Fibroblast of mammary gland (primary cell): ENCODE measurements at places on chromosomes 16 and 17.

GRCh38 chr16:87228363-87228762 is 88.8 kb downstream of the C16orf95 start:
- DNase-seq, result no peak

DNA sequence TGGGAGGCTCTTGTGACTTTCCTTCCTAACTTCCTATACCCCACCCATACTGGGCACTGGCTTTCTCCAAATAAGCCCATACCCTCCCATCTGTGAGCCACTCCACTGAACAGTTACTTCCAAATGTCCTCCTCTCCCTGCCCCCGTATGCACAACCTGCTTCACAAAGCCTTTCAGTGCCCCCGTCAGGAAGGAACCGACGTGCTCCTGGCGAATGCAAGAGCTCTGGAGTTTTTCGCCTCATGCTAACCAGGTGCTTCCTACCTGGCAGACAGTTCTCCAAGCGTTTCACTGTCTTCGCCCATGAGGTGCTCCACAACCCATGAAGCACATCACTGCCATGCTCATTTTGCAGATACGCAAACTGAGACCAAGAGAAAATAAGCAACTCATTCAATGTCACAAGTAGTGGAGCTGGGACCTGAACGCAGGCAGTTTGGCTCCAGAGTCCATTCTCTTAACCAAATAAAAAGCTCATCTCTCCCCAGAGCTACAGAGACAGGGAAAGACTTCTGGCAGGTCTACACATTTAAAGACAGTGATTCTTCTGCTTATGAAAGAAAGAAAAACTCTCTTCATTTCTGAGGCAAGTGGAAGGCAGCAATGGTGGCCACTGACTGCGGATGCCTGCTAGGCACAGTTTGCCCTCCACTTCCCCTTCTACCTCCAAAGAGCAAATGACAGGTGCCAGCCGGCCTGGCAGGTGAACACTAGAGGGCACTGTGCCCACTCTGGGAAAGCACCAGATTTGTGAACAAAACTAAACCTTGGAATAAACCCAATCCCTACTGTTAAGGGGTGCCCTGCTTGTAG is 23.8 kb downstream of the SPHK1 start:
- peak; percentile 40 for DNase-seq

- peak; percentile 79 for DNase-seq
Measured at GRCh38 chr17:8288336-8289102, at the start of gene RANGRF. Gene RANGRF, plus strand, starts transcription at chr17:8288670. Its CDS starts 119 bp downstream, at chr17:8288789.

DNA sequence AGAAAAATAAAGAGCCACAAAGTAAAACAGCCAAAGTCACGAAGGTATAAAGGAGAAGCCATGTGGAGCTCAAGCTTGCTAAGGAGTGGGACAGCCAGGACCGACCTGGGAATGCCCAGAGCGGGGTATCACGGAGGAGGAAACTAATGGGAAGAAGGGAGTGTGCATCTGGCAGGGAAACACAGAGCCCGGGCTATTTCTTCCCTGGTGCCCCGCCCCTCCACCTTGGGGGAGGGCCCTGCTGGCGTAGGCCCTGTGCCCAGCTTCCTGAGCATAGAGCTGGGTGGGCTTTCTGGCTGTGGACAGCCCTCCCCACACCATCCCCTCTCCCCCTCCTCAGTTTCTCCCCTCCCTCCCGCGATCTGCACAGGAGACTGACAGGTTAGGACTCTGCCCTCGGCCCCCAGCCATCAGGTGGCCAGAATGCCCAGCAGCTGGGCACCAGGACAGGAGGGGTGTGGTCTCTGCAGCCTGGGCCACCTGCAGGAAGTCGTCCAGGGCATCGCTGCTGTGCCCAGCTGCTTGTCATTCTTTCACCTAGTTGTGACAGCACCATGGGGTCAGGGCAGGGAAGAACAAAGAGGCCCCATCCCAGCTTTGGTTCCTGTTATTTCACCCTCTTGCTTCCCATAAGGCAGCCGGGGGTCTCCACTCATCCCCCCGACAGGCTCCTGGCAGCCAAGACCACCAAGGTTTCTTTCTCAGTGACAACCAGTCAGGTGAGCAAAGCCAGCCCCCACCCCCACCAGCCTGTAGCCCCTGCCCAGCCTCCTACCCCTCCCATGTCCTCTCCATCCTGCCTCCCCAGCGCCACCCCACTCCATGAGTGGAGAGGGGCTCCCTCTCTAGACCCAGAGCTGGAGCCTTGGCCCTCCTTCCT is 7.1 kb upstream of the DCAF7 start:
- no peak for DNase-seq

GRCh38 chr16:27499659-27500055 is 50.1 kb downstream of the GTF3C1 start:
- no peak for DNase-seq

DNA sequence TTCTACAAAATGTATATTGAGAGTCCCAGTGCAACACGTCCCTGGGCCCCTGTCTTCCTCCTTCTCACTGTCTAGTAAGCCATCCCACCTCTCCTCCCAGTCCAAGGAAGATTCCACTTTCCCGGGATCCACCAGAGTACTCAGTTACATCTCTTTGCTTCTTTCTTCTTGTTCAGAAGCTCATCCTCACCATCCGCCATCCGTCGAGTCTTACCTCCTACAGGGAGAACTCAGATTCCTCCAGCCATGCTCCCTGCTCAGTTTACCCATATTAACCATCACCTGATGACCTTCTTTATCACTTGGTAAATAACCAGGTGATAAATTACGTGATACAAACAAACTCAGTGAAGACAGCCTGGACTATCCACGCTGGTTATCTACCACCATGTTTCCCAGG is 57.1 kb downstream of the CYTH1 start:
- no peak for DNase-seq

GRCh38 chr17:64683796-64684195 is 21.7 kb upstream of the SMURF2 start:
- DNase-seq, result peak; percentile 71

GRCh38 chr16:85331688-85332087 is 219.4 kb upstream of the CIBAR2 start:
- DNase-seq, result no peak

DNA sequence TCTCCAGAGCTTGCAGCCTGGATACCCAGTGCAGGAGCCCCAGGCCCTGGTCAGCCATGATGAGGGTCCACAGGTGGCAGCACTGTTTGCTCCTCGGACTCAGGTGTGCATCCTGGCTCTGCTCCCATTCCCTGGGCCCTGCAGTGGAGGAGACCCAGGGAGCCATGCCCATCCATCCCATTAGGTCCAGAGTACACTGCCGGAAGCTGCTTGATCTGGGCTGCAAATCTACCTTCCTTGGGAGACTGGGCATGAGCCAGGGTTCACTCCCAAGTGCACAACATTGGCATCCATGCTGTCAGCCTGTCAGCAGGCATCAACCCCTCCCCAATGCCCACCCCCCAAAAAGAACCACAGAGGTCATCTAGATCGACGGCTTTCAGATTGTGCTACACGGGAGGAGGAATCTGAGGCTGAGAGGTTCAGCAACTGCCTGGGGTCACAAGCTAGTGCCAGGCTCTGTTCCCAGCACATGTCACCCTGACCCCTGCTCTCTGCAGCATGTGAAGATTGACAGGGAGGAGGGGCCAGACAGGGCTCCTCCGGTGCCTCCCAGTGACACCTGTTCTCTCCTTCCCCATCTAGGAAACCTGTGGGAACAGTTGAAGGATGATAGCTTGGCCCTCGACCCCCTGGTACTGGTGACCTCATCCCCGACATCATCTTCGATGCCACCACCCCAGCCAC is 15.7 kb downstream of the UNC119 start:
- no peak for DNase-seq

- no peak for DNase-seq
Measured at GRCh38 chr17:57006040-57006439, 28.1 kb downstream of the SCPEP1 start.

DNA sequence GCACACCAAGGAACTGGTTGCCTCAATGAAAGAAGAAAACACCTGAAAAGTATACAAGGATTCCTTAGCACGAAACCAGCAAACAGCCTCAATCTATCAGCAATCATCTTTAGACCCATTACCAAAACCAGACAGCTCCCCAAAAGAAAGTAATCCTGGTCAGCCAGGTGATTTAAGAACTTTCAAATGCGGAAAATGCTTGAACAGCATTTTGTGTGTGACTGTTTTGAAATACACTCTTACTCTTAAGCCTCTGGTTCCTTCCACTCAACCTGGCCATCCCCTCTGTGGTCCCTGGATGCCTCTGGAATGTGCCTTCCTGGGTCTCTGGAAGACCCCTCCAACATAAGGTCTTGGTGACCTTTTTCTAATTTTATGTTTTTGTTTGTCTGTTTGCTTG is 70.5 kb upstream of the NOG start:
- DNase-seq, result no peak

DNA sequence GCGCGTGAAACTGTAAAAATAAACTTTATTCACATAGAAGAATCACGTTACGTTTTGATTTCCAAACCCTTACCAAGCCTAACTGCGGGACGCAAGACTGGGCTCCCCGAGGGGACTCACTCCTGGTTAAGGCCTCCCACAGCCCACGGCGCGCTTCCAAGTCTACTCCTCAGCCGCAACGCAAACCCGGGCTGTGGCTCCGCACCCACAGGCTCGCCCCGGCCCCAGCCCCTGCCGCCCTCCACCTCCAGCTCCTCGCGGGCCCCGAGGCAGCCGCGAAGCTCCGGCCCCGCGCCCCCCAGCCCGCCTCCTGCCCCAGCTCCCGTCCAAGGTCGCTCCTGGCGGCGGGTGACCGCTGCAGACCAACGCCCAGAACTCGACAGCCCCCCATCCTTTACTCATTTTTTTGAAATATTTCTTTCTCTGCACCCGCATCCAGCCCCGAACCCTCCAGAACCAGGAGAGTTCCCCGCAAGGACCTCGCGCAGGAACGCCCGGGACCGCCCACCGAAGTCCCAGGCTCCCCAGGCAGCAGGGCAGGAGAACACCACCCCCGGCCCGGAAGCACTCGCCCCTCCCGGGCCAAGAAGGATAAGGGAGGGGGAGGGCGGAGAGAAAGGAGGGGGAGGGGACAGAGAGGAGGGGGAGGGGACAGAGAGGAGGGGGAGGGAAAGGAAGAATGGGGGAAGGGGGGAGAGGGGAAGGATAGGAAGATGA is 912 bp downstream of the USP22 start:
- peak; percentile 75 for DNase-seq

GRCh38 chr16:68037841-68038597 is 14.9 kb downstream of the DUS2 start:
- DNase-seq, result no peak

DNA sequence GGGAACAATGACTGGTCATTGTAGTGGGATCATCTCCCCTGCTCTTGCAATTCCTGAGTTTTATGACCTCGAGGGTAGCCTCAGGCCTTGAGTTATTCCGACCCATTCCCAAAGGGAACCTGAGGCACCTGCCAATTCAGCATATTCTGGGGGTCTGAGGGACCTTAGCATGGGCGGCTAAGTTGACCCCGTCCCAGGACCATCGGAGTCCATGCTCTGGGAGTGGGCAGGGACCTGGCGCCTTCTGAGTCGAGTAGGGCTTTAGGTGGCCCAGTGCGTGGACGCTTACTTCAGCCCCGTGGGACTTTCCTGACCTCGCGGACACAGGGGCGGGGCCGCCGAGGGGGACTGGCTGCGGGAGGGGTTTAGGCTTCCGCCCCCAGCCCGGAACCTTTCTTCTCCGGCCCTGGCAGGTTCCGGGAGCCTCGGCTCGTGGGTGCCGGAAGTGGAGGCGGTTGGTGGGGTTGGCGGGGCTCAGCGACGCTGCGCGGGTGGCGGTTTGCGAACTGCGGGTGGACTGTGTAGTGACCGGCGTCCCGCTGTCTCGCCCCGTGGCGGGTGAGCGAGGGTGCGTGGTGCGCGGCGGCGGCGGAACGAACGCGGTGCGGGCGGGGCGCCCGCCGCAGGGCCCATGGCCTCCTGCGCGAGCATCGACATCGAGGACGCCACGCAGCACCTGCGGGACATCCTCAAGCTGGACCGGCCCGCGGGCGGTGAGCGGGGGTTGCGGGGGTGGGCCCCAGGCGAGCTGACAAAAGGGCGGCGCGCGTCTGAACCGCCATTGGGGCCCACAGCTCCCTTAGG is at the start of gene EDC4:
Gene EDC4, plus strand, starts transcription at position 422 of the 804 bp plus-strand sequence. Its CDS starts 210 bp downstream, at position 632.
- DNase-seq, result peak; percentile 73

DNA sequence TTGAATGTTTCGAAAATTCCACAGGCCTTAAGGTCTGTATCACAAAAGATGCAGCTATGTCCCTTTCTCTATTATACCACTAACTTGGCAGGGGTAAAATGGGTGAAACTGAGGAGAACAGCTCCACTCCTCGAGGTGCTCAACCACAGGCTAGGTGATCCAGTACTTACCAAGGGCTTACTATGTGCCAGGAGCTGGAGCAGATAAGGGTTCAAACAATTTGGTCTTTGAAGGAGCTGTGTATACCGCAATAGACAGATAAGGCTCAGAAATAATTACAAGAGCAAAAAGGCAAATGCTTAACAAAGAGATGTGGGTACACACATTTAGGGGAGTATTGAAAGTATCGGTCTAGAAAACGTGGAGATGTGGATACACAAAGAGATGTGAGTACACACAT is 1.5 kb downstream of the XPO6 start:
- no peak for DNase-seq

DNA sequence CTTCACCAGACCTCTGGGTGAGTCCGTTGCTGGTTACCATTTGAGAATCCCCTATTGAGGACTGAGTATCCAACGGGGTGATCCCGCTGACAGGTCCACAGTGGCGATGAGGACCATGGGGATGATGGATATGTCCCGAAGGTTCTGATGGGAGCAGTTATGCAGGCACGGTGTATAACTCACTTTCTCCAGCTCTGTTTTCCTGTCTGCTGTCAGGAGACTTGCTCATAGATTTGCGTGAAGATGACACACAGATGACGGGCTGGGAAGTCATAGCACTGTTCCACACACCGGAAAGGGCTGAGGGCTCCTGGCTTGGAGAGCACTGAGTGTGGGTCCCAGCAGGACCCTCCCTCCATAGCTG is 22.2 kb upstream of the ADCY7 start:
- DNase-seq, result peak; percentile 84

DNA sequence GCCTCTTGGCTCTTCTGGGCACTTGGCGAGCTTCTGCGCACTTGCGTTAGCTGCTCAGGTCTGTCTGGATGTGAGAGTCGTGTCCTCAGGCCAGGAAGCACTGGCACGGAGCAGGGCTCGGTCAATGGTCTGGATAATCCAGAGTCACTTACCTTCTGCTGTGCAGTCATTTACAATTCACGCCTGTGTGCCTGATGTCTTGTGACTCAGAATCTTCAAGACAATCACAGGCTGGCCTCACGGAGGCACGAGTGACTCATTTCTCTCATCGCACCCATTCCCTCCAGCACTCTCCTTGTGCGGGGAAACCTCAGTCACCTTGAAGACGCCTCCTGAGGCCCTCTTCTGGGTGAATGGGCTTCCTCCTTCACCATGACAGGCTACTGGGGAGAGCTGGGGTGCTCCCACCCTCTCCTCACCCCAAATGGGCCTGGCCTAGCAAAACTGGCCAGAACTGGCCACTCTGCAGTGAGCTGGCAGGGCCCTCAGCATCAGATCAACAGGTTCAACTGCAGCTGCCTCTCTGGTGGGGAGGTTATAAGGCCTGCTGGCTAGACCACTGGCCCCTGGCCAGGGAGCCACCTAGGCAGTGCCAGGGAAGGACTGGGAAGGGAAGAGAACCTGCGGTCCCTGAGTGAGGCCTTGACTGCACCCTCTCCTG is 1.9 kb upstream of the CAPN15 start:
- DNase-seq, result peak; percentile 91

- no peak for DNase-seq
Measured at GRCh38 chr16:68179855-68180254, 56.1 kb downstream of the ESRP2 start.
